ENCODE measurements at places on chromosomes 16 and 17.

GRCh38 chr16:14205666-14206065 is 134.5 kb downstream of the MRTFB start:
- no peak for DNase-seq

DNA sequence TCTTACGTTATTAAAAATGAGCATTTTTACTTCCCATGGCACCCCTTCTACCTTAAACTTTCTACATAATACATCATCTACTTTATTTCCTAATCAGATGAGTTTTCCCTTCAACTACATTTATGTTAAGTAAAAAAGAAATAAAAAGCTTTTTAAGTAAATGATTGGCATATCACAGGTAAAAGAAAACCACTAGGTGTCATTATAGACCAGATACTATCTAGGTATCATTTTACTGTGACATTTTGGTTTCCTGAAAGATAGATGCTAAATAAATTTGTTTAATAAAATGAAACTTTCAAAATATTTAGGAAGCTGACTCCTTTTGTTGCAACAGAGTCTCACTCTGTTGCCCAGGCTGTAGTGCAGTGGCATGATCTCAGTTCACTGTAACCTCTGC is 3.8 kb upstream of the CMTM1 start:
- no peak for DNase-seq

- DNase-seq = no peak
Measured at GRCh38 chr17:30232015-30232823, 3.3 kb downstream of the SLC6A4 start.

GRCh38 chr16:48681520-48681919 is 71.5 kb upstream of the N4BP1 start:
- no peak for DNase-seq

- DNase-seq = no peak
Measured at GRCh38 chr17:65522751-65523404, 38.6 kb downstream of the AXIN2 start.

GRCh38 chr17:80427366-80428282 is 12.7 kb downstream of the ENDOV start:
- DNase-seq = no peak

- DNase-seq = peak; percentile 81
Measured at GRCh38 chr17:50919321-50920040, 53.3 kb upstream of the TOB1 start.

DNA sequence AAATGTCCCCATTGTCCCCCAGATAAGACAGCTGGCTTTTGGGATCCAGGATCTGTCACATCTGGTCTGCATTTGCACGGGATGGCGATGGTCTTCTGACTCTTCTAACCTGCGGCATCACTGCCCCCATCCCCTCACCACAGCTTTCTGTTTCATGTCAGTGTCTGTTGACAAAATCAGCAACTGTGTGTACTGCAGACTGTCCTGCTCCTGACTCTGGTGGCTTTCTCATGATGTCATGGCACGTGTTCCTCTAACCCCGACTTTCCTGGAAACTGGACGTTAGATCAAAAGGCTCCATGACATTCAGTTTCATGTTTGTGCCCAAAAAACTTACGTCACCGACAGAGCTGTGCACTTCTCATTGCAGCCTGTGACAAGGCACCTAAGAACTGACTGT is 30.1 kb upstream of the CPNE2 start:
- peak; percentile 76 for DNase-seq

DNA sequence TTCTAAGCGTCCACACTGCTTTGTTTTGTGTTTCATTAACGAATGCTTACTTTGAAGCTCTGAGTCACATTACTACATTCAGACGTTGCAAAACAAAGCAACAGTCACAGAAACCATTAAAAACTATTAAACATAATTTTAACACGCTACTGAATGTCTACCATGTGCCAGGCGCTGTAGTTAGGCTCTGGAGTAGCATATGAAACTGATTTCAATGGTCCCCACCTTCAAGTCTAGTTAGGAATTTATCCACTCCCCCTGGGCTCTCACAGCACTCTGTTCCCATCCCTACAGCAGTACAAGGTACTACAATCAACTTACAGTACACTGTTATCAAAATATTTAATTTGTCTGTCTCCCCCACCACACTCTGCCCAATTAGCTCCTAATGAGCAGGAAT is 631 bp downstream of the UTP6 start:
- DNase-seq = peak; percentile 34

DNA sequence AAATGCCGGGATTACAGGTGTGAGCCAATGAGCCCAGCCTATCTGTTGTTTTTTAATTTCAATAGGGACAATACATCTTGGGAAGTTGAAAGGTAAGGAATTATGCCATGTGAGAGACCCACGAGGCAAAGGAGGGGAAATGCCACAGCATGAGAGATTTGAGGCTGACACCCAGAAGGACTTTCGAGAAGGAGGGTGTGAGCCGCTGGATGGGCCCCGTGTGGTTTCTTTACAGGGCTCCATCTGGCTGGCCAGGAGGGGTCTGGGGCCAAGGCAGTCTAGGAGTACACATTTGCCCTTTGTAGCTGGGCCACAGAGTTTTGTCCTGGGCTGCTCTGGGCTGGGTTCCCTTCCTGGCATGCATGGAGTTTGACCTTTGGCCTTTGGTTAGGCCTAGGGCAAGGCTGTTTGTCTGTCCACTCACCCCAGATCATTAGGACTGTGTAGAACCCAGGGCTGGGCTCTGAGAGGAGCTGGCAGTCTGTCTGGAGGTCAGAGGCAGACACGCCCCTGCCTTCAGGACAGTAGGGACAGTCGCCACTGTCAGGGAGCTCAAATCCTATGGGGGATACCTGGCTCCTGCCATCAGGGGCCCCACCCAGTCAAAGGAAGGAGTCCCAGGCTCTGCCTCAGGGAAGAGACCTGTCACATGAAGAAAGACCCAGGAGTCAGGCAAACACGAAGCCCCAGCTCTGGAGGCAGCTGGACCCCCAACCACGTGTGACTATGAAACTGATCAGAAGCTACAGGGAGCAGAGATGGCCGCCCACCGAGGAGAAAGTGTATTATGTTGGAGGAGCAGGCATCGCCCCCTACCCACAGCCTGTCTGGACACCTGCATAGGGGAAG is 24.2 kb upstream of the NXPH3 start:
- no peak for DNase-seq

DNA sequence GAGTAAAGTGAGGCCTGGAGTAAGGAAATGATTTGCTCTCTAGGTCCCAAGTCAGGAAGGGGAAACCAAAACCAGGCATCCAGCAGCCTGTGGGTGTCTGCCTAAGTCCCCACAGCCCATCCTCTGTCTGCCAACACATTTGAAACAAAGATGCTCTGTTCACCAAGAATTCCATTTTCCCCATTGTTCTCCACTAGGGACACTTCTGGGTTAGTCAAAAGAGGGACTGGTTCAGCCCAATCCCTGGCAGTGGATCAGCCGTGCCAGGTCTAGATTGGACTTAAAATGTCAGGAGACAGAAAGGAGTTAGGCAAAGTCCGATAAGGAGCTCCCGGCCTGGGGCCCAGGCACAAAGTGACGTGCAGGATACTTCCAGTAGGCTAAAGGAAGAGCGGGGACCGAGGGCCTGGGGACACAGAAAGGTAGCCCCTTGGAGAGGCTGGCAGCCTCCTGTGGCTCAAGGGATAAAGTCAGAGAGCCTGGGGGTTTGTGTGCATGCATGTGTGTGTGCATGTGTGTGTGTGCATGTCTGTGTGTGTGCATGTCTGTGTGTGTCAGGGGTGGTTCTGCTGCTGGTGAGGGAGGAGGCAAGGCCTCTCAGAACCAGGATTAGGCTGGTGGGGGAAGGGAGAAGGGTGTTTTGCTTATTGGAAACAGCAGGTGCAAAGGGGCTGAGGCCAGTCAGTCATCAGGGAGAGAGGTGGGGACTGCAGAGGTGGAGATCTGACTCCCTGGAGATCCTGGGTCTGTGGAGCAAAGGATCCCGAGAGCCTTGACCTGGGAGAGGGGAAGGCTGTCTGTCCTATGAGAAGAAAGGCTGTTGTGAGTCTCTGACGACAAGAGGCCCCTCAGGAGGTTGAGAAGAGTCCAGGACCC is 41.7 kb upstream of the IL34 start:
- no peak for DNase-seq

GRCh38 chr16:23298290-23298915 is 3.7 kb upstream of the SCNN1B start:
- DNase-seq = no peak

- no peak for DNase-seq
Measured at GRCh38 chr16:2707368-2708289, 12.4 kb downstream of the PRSS27 start.

DNA sequence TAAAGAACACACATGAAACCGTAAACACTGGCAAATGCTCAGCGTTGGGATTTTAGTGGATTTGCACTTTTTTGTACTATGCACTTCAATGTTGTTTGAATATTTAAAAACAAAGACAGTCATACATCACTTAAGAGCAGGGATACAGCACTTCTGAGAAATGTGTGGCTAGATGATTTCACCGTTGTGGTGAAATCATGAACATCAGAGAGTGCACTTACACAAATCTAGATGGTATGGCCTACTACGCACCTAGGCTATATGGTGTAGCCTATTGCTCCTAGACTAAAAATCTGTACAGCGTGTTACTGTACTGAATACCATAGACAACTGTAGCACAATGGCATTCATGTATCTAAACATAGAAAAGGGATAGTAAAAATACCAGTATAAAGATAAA is 37.6 kb upstream of the CNEP1R1 start:
- DNase-seq = peak; percentile 4

GRCh38 chr16:89688395-89688794 is 1.9 kb downstream of the CDK10 start:
- DNase-seq = no peak

- no peak for DNase-seq
Measured at GRCh38 chr16:48609652-48610029, 339 bp downstream of the N4BP1 start.

DNA sequence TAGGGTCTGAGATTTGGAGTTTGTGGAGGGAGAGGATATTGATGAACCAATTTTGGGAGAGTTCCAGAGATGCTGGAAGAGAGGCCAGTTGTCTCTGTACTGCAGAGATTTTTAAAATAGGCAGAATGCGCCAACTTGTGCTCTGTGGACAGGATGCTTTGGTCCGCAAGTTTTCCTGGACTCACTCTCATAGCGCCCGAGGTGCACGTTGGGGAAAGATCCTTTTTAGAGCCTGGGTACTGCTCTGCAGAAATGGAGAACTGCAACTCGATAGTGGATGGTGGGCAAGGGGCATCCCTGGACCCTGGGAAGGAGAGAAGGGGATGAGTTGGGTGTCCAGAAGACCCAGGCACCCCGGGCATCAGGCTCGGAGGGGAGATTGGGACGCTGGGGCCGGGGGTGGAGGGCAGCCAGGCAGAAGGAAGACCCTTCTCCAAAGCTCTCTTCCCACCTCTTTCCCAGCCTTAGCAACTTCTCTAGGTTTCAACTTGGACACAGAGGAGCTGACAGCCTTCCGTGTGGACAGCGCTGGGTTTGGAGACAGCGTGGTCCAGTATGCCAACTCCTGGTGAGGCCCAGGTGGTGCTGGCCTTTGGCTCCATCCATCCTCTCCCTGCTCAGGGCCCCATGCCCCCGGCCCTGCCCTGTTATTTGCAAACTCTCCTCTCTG is 590 bp downstream of the ITGAX start:
- no peak for DNase-seq

DNA sequence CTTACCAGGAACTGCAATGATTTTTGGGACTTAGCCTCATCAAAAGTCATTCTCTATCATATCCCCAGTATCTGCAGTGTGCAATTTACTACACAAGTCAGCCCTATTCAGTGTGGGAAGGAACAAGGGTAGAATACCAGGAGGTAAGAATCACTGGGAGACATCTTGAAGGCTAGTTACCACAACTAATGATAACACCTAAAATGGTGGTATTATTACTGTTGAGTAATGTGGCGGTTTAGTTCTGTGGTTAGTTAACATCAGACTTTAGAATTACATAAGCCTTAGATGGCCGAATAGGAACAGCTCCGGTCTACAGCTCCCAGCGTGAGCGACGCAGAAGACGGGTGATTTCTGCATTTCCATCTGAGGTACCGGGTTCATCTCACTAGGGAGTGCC is 567.9 kb upstream of the CDH11 start:
- peak; percentile 88 for DNase-seq

DNA sequence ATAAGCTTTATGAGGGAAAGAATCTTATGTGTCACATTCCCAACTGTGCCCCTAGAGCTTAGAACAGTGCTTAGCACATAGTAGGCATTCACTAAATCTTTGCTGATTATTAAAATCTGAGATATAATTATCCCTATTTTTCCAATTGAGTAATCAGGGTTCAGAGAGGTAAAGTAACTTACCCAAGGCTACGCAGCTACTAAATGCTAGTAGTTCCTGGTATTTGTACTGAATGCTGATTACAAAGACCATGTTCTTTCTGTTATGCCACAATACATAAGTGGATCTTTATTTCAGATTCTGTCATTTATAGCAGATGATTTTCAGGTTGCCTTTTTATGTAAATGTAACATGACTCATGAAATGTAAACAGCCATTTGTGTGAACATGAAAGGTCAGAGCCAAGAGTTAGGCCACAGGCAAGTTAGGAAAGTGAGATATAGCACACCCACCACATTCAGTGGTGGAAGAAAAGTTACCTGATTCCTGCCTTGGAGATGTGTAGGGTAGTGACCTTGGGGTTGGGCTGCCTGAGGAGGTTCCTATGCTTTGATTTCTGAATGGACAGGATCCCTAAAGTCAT is 77.2 kb downstream of the FTO start:
- no peak for DNase-seq

GRCh38 chr17:78041386-78042179 is 83.1 kb downstream of the TNRC6C start:
- DNase-seq = no peak

DNA sequence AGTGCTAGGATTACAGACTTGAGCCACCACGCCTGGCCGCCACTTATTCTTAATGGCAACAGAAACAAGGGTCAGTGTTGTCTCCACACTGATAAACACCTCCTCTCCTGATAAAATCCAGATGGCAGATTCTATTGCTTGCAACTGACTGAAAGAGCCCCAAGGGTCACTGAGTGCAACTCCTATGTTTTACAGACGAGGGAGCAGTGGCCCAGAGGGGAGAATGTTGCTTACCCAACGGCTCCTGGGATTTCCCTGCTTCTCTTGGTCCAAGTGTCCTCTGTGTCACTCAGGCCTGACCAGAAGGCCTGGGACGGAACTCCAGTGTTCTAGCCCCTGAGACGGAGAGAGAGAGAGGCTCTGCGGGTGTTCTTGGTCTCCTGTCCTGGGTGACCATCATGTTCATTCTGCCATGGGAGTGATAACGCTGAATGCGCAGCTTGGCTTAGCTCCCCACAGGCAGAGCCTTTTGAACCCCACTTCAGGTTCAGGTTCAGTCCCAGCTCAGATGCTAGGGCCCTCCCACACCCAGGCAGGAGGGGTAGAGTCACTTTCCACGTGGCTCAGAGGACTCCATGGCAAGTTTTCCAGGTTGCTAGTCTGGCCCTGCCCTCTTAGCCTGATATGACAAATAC is 77.3 kb upstream of the NLRP1 start:
- no peak for DNase-seq

GRCh38 chr17:3809135-3809534 is 8.1 kb upstream of the ITGAE start:
- DNase-seq = no peak

DNA sequence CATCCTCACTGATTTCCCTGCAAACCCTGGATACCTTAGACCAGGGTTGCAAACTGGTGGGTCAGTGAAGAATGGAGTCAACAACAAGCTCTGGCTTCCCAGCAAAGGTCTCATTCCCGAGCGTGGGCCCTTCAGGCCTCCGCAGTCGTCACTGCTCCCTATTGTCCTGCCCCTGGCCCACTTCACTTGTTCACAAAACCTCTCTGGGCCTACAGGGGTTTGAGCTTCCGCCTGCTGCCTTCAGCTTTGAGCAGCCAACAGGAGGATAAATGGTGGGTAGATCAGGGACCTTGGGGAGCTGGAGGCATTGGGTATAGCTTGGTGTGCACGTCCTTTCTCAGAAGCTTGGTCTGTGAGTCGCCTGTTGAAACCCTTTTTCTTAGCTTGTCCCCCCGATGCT is 148.8 kb downstream of the KATNIP start:
- DNase-seq = no peak

GRCh38 chr17:30823421-30823820 is 1.1 kb downstream of the CRLF3 start:
- no peak for DNase-seq

Data from MV-4-11 (cell line).